ENCODE measurements at places on chromosomes 12 and 14.

DNA sequence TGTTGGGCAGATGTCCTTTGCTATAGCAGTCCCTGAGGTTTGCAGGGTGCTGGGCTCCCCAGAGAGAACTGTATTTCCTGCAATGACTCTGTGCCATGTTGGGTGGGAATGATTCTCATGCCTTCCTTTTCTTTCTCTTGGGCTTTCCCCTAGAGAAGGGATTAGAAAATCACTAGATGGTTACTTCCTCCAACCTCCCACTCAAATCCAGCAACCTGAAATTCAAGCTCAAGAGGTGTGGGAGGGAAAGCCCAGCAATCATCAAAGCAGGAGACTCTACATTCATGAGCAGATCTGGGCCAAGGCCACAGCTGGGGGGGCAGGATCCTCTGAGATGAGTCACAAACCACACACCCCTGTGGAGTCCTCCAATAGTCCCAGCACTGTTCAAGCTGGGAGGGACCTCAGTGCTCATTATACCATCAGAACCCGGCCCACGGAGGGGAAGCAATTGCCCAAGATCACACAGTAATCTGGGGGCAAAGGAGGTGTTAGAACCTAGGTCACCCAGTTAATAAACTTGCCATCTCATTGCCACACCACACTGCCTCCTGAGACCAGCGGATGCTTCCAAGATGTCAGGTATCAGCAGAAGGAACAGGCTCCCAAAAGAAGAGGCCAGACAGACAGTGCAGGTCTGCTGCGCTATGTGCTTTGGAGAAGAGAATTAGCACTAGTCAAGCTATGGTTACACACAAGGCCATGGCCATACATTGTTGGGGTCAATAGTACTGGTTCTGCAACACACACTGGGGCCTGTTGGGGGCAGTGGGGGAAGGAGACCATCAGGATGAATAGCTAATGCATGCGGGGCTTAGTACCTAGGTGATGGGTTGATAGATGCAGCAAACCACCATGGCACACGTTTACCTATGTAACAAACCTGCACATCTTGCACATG lies 65.7 kb downstream of the TTC9 start:
- peak; percentile 70 for DNase-seq

- no peak for DNase-seq
Observed at GRCh38 chr12:87920139-87920538, 109.1 kb downstream of the C12orf50 start.

DNA sequence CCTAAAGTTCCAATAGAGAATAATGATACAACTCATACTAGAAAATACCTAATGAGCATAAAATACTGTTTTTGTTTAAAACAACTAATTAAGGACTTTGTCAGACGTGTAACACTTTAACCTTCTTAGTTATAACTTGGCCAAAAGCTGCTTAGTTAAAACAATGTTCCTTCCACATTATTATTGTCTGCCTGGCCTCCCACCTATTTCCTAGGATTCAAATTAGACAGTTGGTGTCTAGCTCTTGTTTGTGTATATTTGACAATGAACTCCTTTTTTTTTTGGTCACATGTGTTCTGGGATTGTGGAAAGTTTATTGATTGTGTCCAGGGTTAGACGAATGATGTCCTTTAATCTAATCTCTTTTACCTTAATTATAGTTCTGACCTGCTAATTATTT lies 67.6 kb upstream of the PSMA6 start:
- DNase-seq: no peak

DNA sequence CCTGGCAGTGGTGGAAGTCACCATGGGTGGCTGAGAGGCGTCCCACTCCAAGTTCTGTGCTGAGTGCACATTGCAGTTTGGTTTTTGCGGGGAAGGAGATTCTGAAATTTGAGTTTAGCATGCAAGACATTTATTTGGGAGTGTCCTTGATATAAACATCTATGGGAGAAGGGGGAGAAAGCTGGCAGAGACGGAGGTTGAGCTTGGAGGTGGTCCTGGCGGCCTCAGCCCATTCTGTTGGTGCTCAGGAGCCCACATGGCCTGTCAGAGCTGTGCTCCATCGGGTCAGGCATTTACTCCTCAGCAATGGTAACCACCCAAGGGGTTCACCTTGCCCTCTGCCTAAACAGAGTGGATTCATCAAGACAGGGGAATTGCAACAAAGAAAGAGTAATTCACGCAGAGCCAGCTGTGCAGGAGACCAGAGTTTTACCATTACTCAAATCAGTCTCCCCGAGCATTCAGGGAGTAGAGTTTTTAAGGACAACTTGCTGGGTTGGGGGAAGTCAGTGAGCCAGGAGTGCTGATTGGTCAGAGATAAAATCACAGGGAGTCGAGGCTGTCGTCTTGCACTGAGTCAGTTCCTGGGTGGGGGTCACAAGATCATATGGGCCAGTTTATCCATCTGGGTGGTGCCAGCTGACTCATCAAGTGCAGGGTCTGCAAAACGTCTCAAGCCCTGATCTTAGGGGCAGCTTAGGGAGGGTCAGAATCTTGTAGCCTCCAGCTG lies 323.3 kb upstream of the TMEM132C start:
- no peak for DNase-seq

DNA sequence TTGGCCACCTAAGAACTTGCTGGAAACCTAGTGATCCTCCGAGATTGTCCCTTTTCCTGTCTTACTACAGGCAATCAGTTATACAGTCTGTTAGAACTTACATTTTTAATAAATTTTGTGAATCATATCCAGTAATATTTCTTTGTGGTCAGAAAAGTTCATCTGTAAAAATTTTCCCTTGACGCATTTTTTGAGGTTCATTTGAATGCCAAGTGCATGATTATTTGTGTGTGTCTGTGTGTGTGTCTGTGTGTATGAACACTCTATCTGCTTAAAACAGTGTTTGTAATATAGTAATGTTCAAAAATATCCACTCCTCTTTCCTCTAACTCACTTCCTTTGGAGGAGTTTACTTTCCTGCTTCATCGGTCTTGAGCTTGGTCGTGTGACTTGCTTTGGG lies 468.7 kb upstream of the FLRT2 start:
- DNase-seq: no peak

DNA sequence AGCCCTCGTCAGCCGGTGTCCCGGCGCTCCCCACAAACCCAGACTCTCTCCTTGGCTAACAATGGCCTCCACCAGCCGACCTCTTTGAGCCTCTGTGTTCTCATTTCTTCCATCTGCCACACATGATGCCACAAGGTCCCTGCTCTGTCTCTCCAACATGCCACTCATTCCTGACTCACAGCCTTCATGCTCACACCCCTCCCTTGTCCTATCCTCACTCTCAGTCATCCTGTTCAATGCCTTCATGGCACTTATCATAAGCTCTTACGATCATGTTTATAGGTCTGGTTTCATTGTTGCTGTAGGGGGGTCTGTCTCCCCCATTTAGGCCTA lies 9.6 kb upstream of the SERPINA11 start:
- DNase-seq: no peak

Data from COLO829 (cell line).